Spleen (tissue), 13 donors: ENCODE measurements at places on chromosomes 1 and 21. TPM values are rescaled to one million over a fixed set of nuclear protein-coding genes. Genes with fewer than 3 reads are reported as not detected.

The SLC45A1 gene
- total RNA-seq = 2.2 TPM

The PLCH2 gene
- total RNA-seq = 10.0 TPM

The CCDC190 gene
- total RNA-seq = not detected

The TSSK3 gene
- total RNA-seq = 6.6 TPM

The CHAF1B gene
- 2.0 TPM for total RNA-seq

The AIM2 gene
- total RNA-seq = 42.6 TPM

The CYP4B1 gene
- total RNA-seq = 0.46 TPM

The ELAPOR1 gene
- total RNA-seq = 10.3 TPM

The SRP9 gene
- 159 TPM for total RNA-seq

The RXRG gene
- total RNA-seq = not detected

The RHOU gene
- total RNA-seq = 41.1 TPM

The TRPM2 gene
- 35.3 TPM for total RNA-seq

The E2F2 gene
- total RNA-seq = 3.4 TPM

The SGIP1 gene
- 1.0 TPM for total RNA-seq

The GPR52 gene
- 21.4 TPM for total RNA-seq

The LRRIQ3 gene
- total RNA-seq = 1.7 TPM

The PLEKHN1 gene
- total RNA-seq = 1.4 TPM

The U2AF1 gene
- 86.2 TPM for total RNA-seq

The TNFRSF4 gene
- total RNA-seq = 14.8 TPM

The BCL2L15 gene
- total RNA-seq = 6.2 TPM

The ELF3 gene
- total RNA-seq = 2.9 TPM

The AMY2B gene
- 34.6 TPM for total RNA-seq

The KIAA1614 gene
- total RNA-seq = 4.8 TPM

The FPGT gene
- 12.7 TPM for total RNA-seq

The RGSL1 gene
- not detected for total RNA-seq

The A3GALT2 gene
- not detected for total RNA-seq

The PODN gene
- total RNA-seq = 1.1 TPM

The OR2T33 gene
- total RNA-seq = not detected

The LRRC38 gene
- total RNA-seq = not detected

The SMYD2 gene
- total RNA-seq = 27.9 TPM

The TCHH gene
- 1.2 TPM for total RNA-seq

The GPR161 gene
- total RNA-seq = 4.0 TPM

The PLA2G2A gene
- total RNA-seq = 1.9 TPM

The OR10Z1 gene
- total RNA-seq = not detected

The KRTAP19-2 gene
- not detected for total RNA-seq

The DARS2 gene
- 18.2 TPM for total RNA-seq

The CNTN2 gene
- 0.40 TPM for total RNA-seq

The ATP1A2 gene
- total RNA-seq = 0.51 TPM

The DEDD gene
- 48.7 TPM for total RNA-seq

The DNM3 gene
- 3.0 TPM for total RNA-seq

The NBPF26 gene
- 28.3 TPM for total RNA-seq

The SPRR2A gene
- not detected for total RNA-seq

The RAB29 gene
- total RNA-seq = 39.6 TPM

The OR2T3 gene
- total RNA-seq = not detected

The GPX7 gene
- 24.7 TPM for total RNA-seq

The CYP4Z1 gene
- not detected for total RNA-seq
